ENCODE measurements at places on chromosomes 5 and 9.

DNA sequence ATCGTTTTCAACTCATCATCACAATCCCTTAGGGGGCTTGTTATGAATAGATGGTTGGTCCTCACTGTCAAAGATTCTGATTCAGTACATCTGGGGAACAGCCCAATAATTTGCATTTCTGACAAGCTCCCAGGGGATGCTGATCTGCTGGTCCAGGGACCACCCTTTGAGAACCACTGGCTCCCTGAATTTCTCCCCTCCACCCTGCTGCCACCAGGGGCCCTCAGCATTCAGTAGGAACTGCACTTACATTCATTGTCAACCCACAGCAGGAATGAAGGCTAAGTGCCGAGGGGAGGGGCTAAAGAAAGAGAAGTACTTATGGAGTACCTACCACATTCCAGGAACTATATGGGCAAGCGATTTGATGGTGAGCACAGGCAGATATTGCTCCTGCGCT is 85.9 kb downstream of the BOD1 start:
- DNase-seq, result no peak

DNA sequence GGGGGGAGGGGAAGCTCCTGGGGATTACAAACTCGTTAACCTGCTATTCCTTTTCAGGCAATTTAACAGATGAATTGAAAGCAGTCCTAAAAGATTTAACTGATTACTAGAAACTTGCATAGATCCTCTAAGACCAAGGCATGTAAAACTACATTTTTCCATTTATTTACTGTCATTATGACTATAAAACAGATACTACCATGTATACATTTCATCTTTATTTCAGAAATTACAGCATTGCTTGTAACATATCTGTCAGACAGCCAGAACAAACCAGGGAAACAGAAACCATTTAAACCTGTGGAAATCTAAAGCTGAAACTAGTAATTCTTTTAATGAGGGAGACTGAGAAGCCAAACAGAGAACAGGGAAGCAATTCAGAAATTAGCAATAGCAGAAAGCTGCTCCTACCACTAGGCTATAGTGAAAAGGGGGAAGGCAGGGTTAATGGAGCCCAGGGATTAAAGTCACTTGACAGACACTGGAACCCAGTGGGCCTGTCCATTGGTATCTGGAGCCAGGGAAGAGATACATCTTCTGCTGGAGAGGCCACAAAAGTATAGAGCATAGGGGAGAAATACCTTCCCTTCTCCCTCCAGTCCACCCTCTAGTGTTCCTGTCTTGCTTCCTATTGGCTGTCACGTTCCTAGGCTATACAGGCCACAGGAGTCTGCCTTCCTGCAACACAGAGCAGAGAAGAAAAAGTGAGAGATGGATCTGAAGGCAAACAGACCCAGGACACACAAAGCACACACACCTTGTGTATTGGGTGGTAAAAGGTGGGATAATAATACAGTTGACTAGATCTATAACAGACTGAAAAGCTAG is 33.8 kb downstream of the PDCD1LG2 start:
- no peak for DNase-seq

GRCh38 chr5:124824637-124825158 is 78.3 kb upstream of the ZNF608 start:
- DNase-seq, result no peak

- DNase-seq, result no peak
These were observed 151.7 kb upstream of the PTPRD start for GRCh38 chr9:10764481-10764880.

GRCh38 chr9:6382681-6383080 is 30.3 kb upstream of the UHRF2 start:
- no peak for DNase-seq

DNA sequence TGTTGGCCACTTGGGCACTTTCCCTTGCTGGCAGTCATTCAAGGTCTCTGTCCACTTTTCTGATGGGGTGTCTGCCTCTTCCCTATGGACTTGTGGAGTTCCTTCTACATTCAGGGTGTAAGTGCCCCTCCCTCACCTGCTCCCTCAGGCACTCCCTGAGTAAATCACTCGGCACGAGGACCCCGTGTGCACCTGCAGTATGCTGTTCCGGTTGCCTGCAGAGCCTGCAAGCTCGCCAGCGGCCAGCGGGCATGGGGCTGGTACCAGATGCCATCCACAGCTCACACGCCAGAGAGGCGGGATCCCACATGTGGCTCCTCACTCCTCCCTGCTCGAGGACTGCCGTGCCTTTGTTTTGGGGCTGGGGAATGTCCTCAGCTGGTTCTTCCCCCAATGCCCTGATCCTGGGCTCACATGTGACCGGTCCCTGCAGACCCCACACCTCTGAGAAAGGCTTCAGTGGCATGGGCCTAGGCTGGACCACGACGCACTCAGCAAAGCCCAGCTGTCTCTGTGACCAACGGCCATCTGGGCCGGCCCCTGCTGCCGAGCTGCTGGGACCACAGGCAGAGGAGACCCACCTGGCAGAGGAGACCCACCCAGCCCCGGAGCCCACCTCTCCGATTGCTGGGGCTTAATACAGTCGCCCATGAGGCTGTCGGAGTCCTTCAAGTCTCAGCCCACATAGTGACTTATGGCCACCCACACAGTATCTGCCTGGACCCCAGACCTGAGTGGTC is 46.1 kb upstream of the CLPTM1L start:
- no peak for DNase-seq

DNA sequence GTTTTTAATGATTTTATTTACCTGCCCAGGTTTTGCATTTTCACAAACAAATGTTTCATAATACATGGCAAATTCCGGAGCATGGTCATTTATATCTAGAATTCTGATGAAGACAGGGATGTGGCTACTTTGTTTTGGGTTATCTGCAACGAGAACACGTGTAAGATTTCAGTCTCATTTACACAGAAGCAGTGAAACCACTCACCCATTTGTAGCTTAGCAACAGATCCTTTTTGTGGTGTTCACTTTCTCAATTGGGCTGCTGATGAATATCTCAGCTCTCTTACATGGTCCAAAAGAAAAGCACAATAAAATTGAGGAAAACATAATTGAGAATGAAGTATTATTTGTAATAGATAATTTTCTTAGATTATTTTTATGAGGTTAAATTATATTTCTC is 148.6 kb downstream of the CDH9 start:
- DNase-seq, result no peak

GRCh38 chr9:114803479-114804265 is 2.2 kb downstream of the TNFSF15 start:
- DNase-seq, result no peak

DNA sequence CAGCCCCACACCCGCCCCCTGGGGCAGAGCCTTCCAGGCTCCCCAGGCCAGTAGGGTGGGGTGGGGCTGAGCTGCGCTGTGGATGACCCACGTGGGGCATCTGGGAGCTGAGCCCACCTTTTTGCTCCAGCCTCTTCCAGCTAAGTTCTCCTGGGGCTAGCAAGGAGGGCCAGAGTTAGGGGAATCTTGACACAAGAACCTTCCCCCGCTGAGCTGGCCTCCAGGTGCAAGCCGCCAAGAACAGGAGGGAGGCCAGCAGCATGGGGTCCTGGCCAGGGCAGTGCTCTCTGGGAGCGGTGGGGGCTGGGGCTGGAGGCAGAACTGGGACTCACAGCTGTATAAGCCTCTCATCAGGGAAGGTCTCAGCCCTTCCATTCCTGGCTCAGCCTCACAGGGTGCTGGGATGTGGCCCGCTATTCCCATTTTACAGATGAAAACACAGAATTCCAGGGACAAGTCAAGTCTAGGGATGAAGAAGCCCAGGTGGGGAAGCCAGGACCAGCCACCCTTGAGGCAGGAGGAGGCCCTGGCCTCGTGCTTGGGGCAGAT is 21.5 kb downstream of the SARDH start:
- DNase-seq, result no peak

DNA sequence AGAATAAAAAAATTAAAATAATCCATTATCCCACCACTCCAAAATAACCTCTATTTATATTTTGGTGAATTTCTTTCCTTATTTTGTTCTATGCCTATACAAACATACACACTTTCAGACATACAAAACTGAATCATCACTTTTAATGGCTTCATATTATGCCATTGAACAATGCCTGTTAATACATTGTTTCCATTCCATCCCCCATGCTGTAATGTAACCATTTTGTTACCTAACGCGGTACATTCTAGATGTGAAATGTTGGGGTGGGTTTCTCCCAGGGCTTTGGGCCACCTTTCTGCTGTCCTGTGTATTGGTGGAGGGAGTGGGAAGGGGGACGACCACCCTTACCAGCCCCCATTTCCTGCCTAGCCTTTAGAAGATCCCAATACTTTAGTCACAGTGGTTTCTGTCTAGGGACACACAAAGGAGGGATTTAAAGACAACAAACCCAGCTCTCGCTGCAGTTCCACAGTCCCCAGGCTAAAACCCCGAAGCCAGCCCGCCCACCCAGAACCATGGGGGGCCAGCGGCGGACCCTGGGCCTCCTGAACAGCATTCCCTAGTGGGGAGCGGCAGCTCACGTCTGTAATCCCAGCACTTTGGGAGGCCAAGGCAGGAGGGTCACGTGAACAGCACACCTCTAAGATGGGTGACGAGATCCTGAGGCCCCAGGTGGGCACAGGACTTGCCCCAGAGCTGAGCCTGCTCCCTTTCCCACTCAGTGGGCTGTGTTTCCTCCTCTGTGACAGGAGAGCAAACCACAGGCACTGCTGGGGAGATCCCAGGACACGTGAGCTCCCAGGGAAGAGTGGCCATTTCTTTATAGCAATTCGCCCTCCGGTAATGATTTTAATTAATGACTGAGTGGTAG is 56.9 kb upstream of the STXBP1 start:
- no peak for DNase-seq

DNA sequence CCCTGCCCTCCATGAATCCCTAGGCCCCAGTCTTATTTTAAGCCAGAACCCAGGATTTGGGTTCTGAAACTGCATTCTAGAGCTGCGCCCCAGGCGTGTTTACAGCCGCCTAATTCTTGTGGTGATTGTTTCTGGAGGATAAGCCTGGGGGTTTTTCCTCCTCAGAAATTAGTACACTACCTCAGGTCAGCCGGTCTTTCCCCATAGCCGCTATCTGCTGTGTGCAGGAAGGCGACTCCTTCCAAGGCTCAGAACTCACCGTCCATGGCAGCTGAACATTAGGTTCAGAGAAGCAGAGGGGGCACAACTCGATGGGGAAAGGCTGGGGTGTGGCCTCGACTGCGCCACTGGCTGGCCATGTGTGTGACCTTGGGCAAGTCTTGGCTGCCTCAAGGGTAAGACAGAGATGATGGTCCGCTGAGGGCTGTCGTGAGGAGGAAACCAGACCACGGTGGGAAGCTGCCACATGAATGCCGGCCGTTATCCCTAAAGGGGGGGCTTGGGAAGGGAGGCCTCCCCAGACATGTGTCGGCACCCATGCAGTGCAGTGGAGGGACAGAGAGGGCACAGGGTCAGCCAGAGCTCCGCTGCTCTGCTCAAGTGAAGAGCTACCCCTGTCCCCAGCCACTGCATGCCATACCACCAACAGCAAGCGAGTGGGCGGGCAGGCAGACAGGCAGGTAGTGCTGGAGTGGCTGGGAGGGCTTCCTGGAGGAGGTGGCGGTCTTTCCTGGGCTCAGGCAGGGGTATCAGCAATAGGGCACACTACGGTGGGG is 28.9 kb downstream of the SHB start:
- DNase-seq, result no peak

DNA sequence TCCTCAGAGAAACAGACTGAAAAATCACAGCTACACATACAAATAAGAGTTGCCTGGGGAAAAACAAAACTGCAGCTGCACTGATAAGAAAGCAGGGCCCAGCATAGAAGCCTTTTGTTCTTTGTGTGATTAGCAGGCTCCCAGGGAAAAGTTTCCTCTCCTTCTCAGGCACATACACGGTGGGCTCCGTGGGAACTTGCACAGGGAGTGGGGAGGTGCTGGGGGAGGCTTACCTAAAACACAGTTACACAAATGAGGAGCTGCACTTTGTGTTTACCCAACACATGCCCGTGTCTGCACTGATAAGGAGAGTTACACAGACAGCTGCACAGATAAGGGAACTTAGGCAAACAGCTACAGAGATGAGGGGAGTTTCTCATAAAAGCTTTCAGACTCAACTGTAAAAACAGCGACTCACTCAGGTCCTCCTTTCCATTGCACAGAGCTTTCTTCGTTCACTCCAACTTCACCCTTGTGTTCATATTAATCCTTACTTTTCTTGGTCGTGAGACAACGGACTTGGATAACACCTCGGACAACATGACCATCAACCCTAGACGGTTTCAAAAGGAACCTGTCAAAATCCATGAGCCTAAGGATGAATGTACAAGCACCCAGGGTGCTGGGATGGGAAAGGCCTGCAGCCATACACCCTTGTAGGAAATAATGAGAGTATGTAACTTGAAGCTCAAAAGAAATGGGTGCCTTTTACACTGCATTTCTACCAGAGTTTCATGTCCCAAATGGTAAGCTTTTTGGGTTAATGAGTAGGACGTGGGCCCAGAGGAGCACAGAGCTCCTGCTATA is 50.8 kb downstream of the SERINC5 start:
- DNase-seq, result no peak

GRCh38 chr5:174307031-174307408 is 261.5 kb downstream of the NSG2 start:
- no peak for DNase-seq

DNA sequence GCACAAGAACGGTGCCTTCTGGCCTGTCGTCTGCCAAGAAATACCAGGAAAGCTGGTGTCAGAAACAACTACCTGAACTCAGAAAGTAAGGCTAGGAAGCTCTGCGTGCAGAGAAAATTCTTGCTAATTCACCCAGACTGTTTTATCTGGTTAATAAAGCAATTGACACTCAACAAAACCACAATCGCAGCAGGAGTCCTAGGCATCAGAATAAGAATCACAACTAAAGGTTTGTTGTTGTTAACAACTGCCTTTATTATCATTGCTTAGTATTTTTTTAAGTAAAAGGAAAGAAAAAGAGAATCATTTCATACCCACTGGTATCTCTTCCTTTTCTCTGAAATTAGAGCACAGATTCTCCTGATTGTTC is 3.9 kb upstream of the ISL1 start:
- DNase-seq, result no peak

DNA sequence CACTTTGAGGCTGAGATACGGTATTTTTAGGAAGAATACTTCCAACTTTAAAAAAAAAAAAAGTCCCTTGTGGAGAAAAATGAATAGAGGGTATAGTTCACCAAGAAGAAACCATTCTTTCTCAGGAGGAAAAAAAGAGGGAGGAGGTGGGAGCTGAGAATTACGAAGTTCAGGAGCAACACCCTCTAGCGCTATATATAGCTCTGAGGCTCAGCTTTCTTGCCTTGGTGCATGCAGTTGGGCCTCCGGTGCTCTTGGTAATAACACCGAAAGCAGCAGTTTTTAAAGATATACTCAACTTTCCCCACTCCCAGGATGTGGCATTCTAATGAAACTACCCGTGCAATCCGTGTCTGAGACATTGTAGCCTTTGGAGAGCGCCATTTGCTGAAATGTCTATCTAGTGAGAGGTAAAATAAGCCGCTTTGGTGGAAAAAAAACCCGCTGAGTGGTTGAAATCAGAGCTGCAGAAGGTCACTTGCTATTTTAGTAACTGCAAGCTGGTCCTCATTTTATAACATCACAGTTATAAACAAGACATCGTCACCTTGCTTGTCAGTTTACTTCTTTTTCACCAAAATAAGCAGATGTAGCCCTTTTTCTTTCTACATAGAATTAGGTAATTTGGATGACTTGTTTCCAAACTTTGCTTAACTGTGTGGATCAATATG is 156.4 kb downstream of the RORB start:
- DNase-seq, result no peak

GRCh38 chr9:35070823-35071813 is 1.3 kb downstream of the VCP start:
- DNase-seq, result no peak

Measured in activated gamma-delta T cell treated with Interleukin-2 at 50 U/mL for 16 hours (primary cell).